ENCODE measurements at places on chromosomes 2 and 18.

GRCh38 chr2:455015-455705 lies 167.3 kb upstream of the ALKAL2 start:
- no peak for DNase-seq

- DNase-seq, result no peak
These were observed 1.1 kb downstream of the VAMP8 start for GRCh38 chr2:85578243-85579180.

DNA sequence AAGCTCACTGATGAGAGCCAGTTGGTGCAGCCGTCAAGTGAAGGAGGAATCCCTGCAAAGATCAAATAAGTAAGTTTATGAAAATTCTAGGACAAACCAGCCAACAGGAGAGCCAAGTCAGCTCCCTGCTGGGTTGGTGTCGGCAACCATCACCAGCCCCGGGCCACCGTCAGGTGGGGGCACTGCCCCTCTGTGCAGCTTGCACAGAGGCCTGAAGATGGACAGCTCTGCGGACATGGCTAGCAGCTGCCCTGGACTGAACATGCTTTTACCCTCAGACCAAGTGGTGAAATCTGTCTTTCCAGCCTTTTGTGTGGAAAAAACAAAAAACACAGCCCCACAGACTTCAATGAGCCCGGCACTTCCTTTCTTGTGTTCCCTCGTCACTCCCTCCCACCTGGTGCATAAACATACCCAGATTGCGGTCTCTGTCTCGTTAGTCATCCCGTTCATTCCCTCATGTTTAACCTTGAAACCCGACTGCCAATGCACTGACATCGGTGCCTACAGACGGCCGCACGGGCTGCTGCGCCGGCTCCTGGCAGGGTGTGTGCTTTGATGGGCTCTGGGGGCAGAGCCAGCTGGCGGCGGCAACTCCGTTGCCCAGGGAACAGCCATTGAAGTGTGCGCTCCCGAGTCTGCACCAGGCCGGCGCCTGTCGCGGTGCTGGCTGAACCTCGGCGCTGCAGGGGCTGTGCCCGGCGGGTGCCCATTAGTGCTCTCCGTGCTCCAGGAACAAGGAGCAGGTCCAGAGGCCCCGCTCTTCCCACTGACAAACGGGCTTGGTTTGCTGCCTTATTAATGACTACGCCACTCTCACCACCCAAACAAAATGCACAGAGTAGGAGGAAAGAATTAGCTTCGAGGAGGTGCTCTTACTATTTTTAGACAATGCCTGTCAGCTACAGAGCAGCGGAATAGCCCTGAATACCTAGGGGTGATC lies 95.3 kb downstream of the EIPR1 start:
- DNase-seq, result no peak

- no peak for DNase-seq
These were observed 40.7 kb downstream of the TTR start for GRCh38 chr18:31632356-31632755.

GRCh38 chr2:16939771-16940170 lies 274.1 kb upstream of the CYRIA start:
- DNase-seq, result no peak

DNA sequence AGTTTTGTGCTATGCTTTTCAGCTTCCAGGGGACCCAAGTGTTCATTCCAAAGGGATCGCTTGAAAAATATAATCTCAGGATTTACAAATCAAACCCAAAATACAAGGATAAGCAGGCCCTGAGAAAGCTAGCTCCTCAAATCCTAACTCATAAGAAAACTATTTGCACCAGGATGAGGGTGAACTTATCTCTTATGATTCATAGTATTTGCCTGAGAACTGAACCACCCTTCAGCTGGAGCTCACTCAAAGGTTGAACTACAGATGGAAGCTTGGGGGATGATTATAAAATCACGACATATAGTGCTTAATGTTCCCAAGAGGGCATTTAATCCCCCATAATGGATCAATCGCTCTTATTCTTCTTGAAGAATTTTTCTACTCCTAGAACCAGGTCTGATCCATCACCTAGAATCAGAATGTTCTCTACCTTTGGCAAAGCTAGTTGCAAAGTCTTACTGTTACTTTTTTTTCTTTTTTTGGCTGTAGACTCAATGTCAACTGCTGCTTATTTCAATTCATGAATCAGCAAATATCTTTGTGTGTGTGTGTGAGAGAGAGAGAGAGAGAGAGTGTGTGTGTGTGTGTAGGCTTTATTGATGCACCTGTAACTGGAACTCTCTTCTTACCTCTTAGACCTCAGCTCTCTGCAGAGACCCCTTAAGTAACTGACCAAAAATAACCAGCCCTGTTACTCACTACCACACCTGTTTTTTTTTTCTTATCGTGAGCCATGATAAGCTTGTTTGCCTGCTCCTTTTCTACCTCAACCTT lies 44.8 kb downstream of the ARL4C start:
- DNase-seq, result no peak

GRCh38 chr2:7018282-7018701 lies 101.1 kb downstream of the RNF144A start:
- DNase-seq, result no peak

DNA sequence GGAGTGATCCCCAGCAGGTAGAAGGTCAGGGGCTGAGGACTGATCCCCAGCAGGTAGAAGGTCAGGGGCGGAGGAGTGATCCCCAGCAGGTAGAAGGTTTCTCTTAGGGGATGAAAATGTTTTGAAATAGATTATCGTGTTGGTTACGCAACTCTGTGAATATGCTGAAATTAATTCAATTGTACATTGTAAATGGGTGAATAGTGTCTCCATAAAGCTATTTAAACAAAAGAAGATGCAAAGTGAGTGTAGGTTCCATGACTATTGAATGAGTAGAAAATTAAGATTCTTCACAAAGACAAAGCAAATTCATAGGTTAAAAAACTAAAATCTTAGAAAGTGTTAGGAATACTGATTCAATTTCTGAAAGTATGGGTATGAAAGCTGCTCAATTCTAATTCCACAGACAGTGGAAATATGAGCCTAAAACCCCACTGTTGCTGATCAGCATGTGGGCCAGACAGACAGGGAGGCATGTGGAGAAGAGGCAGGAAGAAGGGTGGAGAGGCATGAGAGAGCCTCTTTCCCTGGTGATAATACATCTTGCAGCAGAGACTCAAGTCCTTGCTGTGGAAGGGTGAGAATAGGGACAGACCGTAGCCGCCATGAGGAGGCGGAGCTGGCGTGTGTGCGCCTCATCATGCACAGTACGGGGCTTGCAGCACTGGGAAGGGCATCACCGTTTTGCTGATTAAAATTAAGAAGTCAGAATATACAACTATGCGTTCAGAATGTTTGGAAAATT lies 85.9 kb upstream of the NFATC1 start:
- DNase-seq, result no peak

DNA sequence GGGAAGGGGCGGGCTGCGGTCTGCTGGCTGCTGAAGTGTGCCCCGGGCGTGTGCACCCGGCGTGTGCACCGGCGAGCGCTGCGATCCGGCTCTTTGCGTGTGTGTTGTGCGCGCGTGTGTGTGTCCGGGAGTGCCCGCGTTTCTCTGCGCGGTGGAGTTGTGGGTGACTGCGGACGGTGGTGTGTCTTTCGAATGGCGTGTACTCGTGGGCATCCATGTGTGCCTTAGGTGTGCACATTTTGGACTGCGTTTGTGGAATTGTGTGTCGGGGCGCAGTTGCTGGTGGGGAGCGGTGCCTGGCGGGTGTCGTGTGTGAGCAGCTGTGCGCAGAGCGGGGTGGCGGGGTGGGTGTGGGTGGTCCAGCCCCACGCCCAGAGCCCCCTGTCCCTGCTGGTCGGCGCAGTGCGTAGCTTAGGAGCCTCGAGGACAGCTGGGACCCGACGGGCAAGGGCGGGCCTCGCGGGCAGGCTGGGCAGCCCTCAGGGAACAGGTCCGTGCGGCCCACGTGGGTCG lies 533 bp downstream of the HPCAL1 start:
- no peak for DNase-seq

DNA sequence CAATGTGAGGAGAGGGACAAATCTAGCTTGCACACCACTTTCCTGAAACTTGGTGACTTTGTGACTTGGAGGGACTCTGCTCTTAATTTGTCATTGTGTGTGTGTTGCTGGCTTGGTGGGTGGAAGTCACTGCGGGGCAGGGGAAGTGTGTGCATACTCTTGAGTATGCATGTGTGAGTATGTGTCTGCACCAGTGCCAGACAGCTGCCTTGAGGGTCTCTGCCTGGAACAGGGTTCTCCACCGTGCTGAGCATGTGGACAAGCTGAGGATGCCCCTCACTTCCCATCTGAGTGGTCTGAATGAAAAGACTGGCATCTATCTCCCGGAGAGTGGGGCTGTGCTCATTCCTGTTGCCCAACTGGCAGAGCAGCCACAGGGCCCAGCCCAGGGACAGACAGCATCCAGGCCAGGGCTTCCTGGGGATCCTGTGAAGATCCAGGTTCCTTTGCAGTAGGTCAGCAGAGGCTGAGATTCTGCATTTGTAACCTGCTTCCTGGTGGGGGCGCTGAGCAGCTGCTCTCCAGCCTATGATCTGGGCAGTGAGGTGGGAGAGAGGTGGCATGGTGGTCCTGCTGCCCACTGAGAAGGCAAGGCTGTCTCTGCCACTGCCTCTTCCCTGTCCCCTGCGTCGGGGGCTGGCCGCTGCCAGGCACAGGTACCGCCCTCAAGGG lies 138.9 kb upstream of the HAAO start:
- no peak for DNase-seq
